Activated CD4-positive, alpha-beta T cell treated with anti-CD3 and anti-CD28 coated beads for 36 hours (primary cell): ENCODE measurements at places on chromosomes 11 and 22.
A peak's percentile ranks its signal among the peaks of the same experiment; 100 is the strongest.

GRCh38 chr11:65051398-65051858 is 6.9 kb downstream of the NAALADL1 start:
- no peak for DNase-seq

- no peak for DNase-seq
These were observed 2.2 kb upstream of the CHRM4 start for GRCh38 chr11:46393759-46394158.

DNA sequence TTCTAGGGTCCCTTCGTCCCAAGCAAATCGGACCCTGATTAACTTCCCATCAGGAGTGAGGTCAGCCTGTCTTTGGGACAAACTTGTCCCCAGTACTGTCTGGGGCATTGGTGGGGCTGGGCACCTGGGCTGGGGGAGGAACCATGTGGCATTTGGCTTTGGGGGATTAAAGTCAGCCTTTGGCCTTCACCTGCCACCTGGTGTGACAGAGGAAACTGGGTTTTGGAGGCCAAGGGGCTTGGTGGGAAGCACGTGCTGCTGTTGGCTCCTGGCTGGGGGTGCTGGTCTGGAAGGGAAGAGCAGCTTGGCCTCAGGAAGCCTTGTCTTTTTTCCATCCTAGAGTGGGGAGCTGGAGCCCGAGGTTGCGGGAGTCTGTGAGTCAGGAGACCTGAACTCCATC is 78.4 kb upstream of the NECTIN1 start:
- DNase-seq: no peak

DNA sequence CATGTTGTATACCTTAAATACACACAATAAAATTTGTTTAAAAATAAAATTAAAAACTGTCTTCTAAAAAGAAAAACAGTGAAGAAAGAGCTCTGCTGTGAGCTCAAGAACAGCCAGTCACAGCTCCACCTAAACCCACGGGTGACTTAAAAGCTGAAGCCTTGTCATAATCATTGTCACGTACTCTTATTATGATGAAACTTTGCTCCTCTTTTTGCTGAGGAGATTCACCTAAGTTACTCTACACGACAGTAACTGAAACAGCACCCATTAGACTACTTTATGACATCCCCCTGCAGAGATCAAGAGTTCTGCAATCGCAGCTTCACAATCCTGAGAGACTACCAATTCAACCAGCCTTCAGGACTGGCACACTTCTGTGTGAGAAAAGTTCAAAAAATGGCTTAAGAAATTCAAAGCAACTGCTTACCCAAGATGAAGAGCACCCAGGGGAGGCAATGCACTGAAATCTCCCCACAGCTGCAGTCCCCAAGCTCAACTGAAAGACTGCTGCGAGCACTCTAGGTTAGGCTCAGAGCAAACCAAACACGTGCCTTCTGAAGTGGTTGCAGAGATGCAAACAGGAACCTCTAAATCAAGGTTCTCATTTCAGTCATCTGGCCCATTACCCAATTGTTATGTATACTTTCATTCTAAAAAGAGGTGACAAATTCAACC is at the start of gene JAML:
Gene JAML, minus strand, starts transcription at position 501 of the 678 bp plus-strand sequence. CDS start 10,145 bp downstream, outside the sequence.
- DNase-seq: peak; percentile 84

DNA sequence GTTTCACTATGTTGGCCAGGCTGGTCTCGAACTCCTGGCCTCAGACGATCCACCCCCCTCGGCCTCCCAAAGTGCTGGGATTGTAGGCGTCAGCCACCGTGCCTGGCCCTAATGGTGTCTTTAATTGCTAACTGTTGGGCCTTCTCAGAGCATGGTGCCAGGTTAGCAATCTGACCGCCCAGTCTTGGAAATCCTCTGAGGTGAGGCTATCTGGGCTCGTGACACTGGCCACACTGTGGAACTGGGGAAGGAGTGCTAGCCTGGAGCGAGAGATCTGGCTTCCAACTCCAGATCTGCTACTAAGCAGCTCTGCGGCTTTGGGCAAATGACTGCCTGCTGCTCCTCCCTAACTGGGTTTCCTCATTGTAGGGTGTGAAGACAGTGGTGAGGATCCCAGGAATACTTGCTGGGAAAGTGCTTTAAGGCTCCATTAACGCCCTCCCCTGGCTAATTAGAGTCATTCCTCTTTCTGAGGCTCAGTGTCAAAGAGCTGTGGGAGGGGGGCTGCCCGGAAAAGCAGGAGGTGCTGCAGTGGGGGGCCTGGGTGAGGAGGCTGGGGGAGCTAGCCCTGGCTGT is 35.4 kb downstream of the CHRDL2 start:
- DNase-seq: no peak

GRCh38 chr11:79520086-79520485 is 79.3 kb upstream of the TENM4 start:
- no peak for DNase-seq

DNA sequence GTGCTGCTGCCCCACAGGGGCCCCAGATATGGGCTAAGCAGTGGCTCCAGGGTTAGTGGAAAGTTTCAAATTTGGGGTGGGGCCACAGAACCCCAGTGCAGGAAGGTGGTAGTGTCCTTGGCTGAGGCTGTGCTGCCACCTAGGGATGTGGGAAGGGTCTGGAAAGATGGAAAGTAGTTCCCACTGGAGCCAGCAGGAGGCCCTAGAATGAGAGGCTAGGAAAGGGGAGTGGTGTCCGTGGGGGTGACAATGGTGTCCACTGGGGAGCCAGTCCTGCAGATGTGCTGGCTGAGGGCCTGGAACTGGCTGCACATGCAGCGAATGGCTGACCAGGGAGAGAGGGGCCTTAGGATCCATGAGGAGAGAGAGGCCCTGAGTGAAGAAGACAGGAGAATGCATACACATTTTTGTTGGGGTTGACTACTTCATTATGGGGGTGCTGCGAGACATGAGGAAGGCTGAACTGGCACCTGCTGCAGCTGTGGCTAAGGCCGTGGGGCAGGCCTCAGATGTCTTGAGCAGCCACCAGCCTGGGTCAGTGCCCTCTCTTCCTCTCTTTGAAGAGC is 21.1 kb downstream of the RFPL3 start:
- peak; percentile 38 for DNase-seq

DNA sequence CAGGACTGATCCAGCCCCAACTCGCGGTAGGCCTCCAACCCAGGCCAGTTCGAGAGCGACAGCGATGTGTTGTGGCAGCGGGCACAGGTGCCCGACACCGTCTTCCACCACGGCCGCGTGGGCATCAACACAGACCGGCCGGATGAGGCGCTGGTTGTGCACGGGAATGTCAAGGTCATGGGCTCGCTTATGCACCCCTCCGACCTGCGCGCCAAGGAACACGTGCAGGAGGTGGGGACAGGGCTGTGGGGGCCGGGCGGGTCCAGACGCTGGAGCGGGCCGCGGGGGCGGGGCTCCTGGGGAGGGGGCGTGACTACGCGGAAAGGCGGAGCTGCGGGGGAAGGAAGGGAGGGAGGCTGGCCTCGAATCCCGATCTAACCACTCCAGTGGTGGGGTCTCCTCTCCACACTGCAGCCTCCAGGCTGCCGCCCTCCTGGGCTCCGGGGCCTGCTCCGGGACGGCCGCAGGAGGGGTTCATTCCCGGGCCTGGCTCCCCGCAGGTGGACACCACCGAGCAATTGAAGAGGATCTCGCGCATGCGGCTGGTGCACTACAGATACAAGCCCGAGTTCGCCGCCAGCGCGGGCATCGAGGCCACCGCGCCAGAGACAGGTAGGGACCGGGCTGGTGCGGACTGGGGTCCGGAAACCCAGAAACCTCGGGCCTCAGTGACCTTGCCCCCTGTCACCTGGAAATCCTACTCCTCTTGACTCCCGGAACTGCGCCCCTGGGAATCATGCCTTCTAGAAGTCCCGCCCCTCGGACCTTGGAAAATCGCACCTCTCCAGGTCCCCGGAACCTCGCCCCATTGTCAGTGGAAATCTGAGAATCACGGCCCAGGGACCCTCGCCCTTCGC is 14.9 kb downstream of the TMEM258 start:
- DNase-seq: peak; percentile 75

DNA sequence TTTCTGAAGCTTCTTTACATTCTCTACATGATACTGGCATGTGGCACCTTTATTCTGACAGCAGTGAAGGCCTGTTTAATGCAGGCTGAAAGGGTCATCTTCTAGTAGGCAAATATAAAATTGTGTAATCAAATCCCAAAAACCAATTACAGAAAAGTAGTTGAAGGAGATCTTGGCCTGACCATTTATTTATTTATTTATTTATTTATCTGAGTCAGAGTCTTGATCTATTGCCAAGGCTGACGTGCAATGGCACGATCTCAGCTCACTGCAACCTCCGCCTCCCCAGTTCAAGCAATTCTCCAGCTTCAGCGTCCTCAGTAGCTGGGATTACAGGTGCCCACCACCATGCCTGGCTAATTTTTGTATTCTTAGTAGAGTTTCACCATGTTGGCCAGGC is 22.7 kb upstream of the CECR2 start:
- DNase-seq: no peak

DNA sequence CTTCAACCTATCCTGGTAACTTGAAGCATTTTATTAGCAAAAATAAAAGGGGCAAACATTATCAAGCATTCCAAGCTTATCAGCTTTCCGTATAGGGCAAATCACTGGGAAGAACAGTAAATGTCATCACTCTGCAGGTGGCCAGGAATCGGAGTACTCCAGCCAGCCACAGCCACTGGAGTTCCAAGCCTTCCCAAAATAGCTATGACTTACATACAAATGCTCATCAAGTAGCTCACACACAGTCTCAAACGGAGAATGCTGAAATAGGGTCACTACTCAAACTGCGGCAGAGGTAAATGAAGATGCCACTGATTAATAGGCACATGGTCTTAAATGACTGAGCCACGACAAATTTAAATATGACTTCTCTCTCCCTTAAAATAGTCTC is 2.1 kb downstream of the USP28 start:
- no peak for DNase-seq

DNA sequence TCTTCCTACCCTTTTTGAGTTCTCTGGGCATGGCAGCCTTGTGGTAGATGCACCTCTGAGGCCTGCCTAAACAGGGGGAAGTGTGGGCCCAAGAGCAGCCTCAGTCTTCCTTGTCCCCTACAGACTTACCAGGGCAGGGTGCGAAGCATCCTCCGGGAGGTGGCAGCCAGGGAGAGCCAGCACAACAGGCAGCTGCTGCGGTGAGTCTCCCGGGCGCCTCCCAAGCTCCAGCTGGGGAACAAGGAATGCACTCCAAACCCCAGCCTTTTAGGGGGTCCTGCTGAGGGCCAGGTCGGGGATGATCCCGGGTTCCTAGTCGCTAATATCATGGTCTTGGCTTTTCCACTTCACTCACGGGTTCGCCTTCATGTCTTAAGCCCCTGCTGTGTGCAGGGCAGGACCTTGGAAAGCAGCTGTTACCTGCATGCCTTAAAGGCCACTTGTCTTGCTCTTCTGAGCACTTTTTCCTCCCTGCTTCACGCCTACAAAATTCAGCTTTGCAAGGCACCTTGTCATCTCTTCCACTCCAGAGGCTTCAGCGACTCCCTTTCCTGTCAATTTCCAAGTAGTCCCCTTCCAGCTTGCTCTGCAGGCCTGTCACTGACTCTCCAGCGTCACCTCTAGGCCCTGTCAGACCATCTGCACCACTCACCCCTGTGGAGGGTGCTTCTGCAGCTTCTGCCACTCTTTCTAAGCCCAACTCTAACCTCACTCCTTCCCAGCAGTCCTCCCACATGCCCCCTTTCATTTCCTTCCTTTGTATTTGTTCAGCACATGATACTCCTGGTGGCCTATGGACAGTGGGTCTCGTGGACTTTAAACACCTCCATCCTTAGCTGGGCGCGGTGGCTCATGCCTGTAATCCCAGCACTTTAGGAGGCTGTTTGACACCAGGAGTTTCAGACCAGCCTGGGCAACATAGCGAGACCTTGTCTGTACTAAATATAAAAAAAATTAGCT is 57.0 kb downstream of the PISD start:
- DNase-seq: no peak

DNA sequence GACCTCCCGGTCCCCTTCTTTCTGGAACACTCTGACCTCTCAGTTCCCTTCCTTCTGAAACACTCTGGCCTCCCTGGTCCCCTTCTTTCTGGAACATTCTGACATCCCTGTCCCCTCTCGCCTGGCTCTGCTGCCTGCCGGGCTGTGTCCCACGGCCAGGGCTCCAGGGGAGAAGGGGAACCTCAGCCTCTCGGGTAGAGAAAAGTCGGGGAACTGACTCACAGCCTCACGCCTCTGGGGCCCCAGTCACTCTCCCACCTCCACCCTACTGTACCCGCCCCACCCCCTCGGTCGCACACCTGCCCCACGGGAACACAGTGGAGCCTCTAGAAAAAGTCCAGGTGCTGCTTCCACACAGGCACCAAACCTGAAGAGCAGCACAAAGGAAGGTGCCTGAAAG is 93.3 kb downstream of the BRD1 start:
- no peak for DNase-seq

GRCh38 chr22:37259540-37260029 is 15.5 kb upstream of the RAC2 start:
- peak; percentile 55 for DNase-seq

GRCh38 chr22:46373921-46374662 is 38.6 kb downstream of the TRMU start:
- peak; percentile 23 for DNase-seq

DNA sequence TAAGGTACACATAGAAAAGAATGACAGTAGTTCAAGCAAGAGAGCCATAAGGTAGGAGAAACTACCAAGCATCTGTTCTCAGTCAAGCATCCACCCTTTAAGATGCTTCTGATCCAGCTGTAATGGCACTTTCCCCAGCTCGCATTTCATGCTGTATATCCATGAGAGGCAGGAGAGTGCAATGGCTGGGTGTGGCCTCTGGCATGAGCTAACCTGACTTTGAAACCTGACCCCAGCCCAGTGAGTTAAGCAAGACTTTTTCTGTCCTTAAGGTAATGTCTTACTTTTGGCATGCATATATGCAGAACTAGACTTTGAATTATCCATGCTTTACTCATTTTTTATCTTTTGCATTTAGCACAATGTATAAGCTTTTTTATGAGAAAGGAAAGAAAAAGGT is 79.8 kb upstream of the CNTN5 start:
- DNase-seq: no peak

GRCh38 chr11:120515186-120515723 is 3.7 kb downstream of the GRIK4 start:
- no peak for DNase-seq

DNA sequence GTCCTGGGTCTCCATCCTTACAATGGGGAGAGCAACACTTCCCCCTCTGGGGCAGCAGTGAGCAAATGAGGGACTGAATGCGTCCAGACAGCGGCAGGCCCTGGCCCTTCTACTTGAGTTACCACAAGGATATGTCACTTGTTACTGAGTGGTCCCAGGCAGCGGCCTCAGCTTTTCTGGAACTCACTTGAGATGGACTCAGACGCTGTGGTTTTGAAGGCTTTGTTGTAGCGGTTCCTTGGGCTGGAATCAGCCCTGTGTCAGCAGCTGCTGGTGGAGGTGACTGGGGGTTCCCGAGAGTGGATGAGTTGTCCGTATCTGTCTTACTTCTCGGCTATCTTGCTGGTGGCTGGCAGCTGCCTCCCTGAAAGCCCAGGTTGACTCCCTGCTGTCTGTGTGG is 77.0 kb downstream of the MICAL2 start:
- DNase-seq: peak; percentile 76

DNA sequence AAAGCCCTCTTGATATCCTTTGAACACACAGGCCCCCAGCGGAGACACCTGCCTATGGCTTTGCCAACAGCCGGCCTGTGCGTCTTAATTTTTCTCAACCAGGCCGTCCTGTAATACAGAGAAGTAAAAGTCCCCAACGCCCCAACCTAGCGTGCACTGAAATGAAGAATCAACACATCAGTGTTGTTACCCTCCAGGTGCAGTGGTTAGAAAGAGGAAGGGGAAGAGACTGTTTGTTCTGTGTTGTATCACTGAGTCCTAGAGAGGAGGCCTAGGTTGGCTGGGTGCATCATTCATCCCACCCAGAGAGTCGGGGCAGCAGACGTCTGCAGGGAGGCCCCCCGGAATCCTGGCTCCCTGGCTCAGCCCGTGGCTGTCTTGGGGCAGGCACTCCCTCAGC is 25.7 kb downstream of the SGSM1 start:
- no peak for DNase-seq

GRCh38 chr11:67099831-67100324 is 19.2 kb upstream of the KDM2A start:
- DNase-seq: no peak
